Esophagus muscularis mucosa (tissue), 4 donors: ENCODE measurements at places on chromosomes 13 and 19.

GRCh38 chr19:39308531-39309304 is 11.9 kb downstream of the LRFN1 start:
- DNase-seq, result no peak

DNA sequence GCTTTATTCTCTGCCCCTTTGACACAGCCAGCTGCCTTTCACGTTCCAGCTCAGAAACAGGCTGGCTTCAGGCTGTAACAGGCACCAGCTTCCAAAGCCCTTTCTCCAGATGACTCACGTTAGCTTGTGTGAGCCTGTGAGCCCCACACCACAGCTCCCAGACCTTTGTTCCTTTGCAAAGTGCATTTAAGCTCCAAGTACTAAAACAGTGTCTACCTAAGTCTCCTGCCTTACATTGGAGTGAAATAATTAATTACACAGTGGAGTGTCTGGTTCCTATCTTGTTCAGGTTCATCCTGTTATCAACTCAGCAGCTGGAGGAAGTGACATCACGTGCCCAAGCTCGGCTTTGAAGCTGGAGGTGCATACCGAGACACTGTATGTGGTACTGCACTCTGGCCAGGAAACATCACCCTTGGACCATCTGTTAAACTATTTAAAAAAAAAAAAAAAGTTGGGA is 475.8 kb downstream of the FOXO1 start:
- no peak for DNase-seq

DNA sequence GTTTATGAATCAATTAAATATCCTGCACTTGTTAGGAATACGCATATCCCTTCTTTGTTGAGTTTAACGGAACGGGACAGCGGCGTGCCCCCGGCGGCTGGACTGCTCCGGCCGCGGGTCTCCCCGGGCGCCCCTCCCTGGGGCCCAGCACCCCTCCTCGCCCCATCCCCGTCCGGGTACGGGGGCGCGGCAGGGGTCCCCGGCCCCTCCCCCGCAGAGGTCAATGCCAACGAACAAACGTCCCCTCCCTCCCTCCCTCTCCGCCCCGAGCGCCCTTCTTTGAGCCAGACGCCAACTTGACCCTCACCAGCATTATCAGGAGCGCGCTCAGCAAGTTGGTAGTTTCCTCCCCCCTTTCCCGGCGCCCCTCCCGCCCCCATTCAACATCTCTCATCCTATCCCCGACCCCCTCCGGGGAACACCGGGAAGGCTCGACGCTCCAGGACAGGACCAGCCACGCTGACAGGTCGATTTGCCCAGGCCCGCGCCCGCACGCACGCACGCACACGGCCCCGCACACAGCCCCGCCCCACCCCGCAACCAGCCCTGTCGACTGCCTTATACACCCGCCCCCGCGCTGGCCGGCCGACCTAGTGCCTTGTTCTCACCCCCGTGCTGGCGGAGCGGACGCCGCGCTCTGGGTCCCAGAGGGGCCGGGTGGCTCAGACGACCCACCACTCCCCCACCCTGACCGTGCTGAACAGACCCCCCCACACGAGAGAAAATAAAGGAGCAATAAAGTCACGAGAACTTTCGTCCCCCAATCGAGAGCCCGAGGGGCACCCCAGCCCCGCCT is 5.0 kb downstream of the LYL1 start:
- no peak for DNase-seq

GRCh38 chr13:48018637-48019036 is 17.6 kb upstream of the SUCLA2 start:
- no peak for DNase-seq

DNA sequence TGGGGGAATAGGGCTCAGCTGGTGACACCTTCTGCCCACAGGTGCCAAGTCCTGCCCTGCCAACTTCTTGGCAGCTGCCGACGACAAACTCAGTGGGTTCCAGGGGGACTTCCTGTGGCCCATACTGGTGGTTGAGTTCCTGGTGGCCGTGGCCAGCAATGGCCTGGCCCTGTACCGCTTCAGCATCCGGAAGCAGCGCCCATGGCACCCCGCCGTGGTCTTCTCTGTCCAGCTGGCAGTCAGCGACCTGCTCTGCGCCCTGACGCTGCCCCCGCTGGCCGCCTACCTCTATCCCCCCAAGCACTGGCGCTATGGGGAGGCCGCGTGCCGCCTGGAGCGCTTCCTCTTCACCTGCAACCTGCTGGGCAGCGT is 2.1 kb downstream of the P2RY11 start:
- no peak for DNase-seq

GRCh38 chr13:40345654-40346372 is 320.6 kb downstream of the FOXO1 start:
- no peak for DNase-seq

- DNase-seq, result no peak
These were observed 5.0 kb downstream of the KIRREL2 start for GRCh38 chr19:35861640-35862160.

GRCh38 chr19:3983936-3984583 is 1.2 kb downstream of the EEF2 start:
- no peak for DNase-seq

DNA sequence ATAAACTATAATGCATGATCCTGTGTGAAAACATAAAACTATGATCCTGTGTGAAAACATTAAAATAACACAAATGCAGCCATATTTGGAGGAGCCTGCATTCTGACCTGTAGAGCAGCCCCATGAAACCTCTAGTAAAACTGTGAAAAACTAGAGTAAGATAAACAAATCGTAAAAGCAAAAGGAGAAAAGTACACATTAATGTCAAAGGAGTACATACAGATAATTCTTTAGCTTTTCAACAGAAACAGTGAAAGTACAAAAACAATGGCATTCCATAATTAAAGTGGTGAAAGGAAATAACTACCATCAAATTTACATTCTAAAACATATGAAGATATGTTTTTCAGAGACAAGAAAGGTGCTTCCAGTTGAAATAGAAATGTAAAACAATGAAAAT is 1267.2 kb downstream of the SLITRK1 start:
- no peak for DNase-seq
